Kidney capillary endothelial cell (primary cell): ENCODE measurements at places on chromosomes 6 and 20.

DNA sequence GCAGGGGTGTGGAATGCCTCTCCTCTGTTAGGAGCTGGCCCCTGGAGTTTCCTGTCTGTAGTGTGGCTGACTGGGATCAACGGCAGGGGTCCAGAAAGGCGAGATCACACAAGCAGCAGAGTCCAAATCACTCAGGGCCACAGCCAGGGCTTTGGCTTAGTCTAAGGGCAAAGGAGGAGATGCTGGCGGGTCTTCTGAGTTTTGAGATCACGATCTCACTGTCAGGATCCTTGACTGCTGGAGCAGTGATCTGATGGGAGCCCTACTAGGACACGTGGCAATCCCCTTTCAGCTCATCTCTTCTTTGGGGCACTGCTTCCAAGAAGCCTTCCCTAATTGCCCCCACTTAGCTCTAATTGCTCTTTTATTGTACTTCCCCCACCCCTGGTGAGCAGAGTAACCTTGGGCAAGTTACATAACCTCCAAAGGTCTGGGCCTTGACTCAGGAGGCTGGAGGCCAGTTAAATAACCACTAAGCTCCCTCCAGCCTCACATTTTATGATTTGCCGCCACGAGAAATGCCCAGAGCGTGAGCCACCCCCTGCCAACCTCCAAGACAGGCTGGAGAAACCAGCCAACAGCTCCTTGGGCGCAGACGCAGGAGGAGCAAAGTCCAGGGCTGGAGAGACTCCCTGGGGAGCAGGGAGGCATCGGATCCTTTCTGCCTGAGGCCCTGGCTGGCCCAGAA lies 12.0 kb downstream of the KCNK5 start:
- DNase-seq, result no peak

- DNase-seq, result no peak
These were observed 9.8 kb upstream of the TPBG start for GRCh38 chr6:82353848-82354247.

- DNase-seq, result no peak
These were observed 196.6 kb downstream of the LY86 start for GRCh38 chr6:6785163-6785521.

GRCh38 chr6:27478141-27478705 lies 5.3 kb upstream of the ZNF184 start:
- DNase-seq, result no peak

DNA sequence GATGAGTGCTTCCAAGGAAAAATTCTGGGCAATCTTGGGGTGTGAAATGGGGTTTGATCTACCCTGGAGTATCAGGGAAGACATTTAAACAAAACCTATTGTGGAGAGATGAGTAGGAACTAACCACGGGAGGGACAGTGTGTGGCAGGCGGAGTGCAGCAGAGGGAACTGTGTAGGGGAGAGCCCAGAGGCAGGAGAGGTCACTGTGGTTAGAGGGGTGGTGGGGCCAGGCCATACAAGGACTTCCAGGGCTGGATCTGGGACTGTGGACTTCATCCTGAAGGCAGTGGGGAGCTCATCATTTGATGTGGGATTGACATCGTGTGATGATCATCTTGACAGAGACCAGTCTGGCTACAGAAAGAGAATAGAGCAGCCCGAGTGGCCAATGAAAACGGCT lies 89.0 kb downstream of the TOX2 start:
- DNase-seq, result no peak

DNA sequence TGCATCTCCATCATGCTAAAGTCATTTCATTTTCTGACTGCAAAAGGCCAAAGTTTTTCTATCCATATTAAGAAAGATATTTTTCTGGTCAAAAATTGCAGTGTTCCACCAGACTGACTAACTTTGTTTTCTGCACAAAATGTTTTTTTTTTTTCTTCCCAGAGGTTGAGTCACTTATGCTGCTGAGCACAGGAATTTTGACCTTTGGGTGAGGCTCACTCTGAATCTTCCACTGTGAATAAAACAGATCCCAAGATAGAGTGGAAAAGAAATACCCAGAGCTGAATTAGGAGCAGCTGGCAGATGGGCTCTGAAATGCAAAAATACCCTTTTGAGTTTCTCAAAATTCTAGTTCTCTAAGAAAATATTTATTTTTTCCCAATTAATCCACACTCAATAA lies 996.8 kb downstream of the KIF16B start:
- no peak for DNase-seq

GRCh38 chr6:14635934-14636591 lies 518.5 kb downstream of the CD83 start:
- no peak for DNase-seq

- DNase-seq, result no peak
These were observed 195.5 kb upstream of the PDE10A start for GRCh38 chr6:165858586-165858985.

GRCh38 chr6:156842598-156843250 lies 65.5 kb downstream of the ARID1B start:
- DNase-seq, result no peak

- DNase-seq, result no peak
These were observed 30.9 kb upstream of the TGM6 start for GRCh38 chr20:2349801-2350200.

- DNase-seq, result no peak
These were observed 22.2 kb downstream of the TNXB start for GRCh38 chr6:32086661-32087573.

- no peak for DNase-seq
These were observed 725.7 kb upstream of the ADGRB3 start for GRCh38 chr6:67909354-67909753.

GRCh38 chr6:40743226-40743625 lies 156.1 kb upstream of the LRFN2 start:
- no peak for DNase-seq

DNA sequence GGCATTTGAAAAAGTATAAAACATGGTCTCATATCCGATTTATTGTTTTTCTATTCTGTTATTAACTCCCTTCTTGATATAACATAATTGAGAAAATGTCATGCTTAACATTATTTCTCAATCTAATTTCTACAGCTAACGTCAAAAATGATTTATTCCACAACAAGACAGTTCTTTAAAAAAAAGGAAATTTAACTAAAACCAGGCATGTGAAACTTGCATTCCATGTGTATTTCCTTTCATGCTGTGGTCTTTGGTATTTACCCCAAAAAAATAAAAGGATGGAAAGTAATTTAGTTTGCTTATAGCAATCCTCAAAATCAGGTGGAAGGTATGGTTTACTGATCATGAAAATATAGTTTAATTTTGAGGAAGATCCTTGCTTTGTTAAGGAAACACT lies 142.8 kb downstream of the COL21A1 start:
- no peak for DNase-seq

GRCh38 chr6:40038626-40039025 lies 104.4 kb upstream of the MOCS1 start:
- DNase-seq, result no peak

GRCh38 chr6:56570413-56571359 lies 72.0 kb downstream of the DST start:
- peak; percentile 29 for DNase-seq

- no peak for DNase-seq
These were observed 436.1 kb downstream of the BTBD3 start for GRCh38 chr20:12353842-12354241.

- DNase-seq, result no peak
These were observed 8.3 kb upstream of the MMP9 start for GRCh38 chr20:46000262-46000996.

DNA sequence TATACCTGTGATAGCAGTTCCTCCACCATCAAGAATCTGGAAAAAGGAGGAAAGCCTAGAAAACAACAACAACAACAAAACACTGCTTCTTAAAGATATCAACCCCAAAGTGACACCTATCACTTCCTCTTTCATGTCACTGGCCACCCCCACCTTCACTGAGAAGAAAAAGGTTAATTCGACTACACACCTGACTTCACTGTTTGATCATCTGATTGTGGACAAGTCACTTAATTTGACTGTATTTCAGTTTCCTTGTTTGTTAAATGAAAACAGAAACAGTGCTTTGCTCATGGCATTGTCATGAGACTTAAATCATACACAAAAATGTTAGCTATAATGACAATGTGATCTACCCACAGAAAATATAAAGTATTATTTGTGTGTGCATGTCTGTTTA lies 280.6 kb upstream of the SULF2 start:
- DNase-seq, result no peak

DNA sequence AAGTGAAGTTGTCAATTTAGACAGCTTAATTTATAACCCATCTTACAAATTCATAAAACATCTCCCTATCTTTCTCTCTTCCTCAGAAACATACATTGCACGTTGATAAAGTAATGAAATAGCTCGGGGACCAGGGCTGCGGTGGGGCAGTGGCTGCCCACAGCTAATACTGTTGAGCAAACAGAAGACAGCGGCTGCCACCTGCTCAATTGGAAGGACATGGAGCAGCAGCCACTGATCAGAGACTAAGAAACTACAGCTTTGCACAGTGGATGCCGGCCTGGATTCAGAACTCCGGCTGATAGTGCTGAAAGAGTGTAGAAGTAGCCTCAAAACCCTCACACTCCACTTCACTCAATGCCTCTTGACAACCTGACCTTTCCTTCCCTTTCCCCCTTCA lies 157.9 kb upstream of the PDE10A start:
- no peak for DNase-seq

- DNase-seq, result no peak
These were observed 107.1 kb upstream of the ASF1A start for GRCh38 chr6:118786596-118787453.

DNA sequence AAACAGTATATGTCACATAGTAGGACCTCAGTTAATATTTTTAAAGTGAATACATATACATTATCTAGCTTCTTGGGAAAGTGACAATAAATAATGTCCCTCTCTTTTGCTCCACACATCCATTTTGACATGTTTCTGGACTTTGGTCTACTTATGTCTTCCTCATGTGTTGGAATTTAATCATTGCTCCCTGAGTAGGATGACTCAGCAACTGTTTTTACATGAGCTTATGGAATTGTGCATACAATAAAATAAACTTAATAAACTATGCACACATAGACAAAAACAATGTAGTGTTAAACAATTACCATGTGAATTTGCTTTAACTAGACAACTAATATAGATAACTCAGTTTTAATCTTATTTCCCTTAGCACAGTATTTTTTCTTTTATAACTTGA lies 503.8 kb downstream of the TFAP2B start:
- DNase-seq, result no peak

GRCh38 chr6:80003826-80004172 lies 650 bp upstream of the TTK start:
- DNase-seq, result no peak

DNA sequence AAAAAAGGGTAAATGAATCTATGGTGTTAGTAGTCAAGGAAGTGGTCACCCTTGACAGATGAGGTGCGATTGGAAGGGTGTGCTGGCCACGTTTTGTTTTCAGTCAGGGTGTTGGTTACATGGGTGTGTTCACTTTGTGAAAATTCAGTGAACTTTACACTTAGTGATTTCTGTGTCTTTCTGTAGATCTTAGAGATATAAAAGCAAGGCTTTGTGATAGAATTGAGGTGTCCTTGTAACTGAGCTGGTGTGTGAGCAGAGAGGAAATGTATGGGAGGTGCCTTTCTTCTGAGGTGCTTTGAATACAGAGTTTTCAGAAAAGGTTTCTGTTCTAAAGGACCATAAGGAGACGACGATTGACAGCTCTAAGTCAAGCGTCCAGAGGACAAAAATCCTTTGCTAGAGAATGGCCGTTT lies 90.5 kb downstream of the SAMD3 start:
- DNase-seq, result no peak

- DNase-seq, result no peak
These were observed 694.9 kb upstream of the ID4 start for GRCh38 chr6:19142275-19142674.

DNA sequence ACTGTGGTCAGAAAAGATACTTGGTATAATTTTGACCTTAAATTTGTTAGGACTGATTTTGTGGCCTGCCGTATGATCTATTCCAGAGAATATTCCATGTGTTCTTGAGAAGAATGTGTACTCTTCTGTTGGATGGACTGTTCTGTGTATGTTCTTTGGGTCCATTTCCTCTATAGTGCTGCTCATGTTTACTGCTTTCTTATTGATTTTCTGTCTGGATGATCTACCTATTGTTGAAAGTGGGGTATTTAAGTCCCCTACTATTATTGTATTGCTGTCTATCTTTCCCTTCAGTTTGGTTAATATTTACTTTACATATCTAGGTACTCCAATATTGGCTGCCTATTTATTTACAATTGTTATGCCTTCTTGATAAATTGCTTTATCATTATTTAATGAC lies 298.4 kb downstream of the BCKDHB start:
- DNase-seq, result no peak

DNA sequence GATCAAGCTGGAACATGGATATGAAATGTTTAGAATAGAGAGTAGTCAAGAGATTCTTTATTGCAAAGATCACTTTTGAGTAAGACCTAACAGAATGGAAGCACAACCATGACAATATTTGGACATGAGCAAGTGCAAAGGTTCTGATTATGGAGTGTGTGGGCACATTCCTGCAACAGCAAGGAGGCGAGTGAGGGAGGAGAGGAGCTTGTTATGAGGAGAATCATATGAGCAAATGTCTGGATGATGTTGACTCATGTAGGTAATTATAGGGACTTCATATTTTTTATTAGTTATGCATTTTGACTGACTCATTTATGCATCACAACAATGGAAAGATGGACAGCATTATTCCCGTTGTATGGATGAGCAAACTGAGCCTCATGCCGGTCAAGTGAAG lies 100.8 kb upstream of the SLC35B3 start:
- no peak for DNase-seq

- DNase-seq, result no peak
These were observed 69.5 kb downstream of the SLX4IP start for GRCh38 chr20:10504608-10504993.

- DNase-seq, result no peak
These were observed 96.6 kb upstream of the AKIRIN2 start for GRCh38 chr6:87798393-87799278.

DNA sequence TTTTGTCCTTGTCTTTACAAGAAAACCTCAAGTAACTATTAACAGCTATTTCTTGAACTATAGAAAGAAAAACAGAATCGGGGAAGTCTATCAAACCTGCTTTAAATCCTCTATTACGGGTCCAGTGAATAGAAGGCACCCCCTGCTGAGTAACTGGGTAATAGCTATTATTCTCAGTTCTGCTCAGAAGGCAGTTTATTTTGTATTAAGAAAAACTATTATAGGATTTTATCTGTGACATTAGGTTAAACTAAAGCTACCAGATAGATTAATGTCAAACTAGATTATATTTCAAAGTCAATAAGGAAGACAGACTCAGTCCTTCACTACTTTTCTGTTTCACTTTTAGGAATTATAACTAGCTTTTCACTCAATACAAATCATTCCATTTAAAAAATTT lies 93.7 kb downstream of the DST start:
- no peak for DNase-seq

- no peak for DNase-seq
These were observed 36.8 kb upstream of the BHLHE23 start for GRCh38 chr20:63043348-63044203.

- DNase-seq, result no peak
These were observed 72.6 kb downstream of the SHPRH start for GRCh38 chr6:145891565-145891964.

DNA sequence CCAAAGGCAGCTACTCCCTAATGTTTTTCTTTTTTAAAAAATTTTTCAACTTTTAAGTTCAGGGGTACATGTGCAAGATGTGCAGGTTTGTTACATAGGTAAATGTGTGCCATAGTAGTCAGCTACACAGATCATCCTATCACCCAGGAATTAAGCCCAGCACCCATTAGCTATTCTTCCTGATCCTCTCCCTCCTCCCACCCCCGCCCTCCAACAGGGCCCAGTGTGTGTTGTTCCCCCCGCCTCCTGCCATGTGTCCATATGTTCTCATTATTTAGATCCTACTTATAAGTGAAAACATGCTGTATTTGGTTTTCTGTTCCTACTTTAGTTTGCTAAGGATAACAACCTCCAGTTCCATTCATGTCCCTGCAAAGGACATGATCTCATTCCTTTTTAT lies 12.4 kb downstream of the TRIM15 start:
- no peak for DNase-seq
